ENCODE measurements at places on chromosomes 6 and 20.

- no peak for DNase-seq
These were observed 8.4 kb upstream of the ZBTB24 start for GRCh38 chr6:109491207-109491938.

DNA sequence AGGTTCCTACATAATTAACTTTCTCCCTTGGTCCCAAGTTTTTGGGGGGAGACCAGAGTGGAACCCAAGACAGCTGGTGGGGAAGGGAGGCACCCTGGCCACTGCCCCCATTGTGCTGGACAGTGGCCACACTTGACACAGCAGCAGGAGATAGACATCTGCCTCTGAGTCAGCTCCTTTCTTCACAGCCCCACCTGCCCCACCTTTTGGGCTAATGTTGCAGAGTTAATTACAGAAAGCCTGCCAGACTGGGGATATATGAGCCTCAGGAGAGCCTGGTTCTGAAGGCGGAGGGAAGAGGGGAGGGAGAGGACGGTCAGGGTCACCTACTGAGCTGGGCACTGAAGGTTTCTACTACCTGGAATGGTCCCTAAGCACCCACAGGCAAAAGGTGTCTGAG, 50.6 kb downstream of the MAFB start:
- no peak for DNase-seq

DNA sequence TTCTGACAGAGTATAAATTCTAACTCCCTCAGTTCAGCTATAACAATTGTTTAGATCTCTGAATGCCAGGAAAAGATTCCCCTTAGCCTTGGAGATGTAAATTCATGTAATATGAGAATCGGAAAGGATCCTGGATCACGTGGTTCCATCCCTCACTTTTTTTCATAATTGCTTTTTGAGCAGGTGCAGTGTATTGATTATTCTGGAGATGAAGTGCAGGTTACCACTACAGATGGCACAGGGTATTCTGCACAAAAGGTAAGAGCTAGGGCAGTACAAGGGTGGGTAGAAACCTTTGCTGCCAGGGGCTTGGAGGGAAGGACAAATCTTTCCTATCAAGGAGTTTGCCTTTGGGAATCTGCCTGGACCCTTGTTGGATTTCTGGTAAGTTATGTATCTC, 52.7 kb downstream of the KDM1B start:
- no peak for DNase-seq

DNA sequence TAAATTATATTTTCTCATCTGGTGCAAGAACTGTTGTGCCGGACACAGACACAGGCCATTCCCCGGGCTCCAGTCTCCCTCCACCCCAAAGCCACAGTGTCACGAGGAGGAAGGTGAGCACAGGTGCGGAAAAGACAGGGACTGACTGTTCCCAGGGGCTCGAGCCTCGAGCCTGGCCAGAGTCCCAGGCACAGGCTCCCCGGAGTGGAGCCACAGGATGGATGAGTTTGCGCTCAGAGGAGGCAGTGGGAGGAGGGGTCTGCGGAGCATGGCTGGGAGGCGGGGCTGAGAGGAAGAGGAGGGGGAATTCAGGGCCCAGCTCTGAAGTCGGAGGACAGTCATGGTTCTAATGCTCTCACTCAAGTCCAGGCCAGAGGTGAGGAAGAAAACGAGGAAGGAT, 284.8 kb downstream of the SMOC2 start:
- no peak for DNase-seq

DNA sequence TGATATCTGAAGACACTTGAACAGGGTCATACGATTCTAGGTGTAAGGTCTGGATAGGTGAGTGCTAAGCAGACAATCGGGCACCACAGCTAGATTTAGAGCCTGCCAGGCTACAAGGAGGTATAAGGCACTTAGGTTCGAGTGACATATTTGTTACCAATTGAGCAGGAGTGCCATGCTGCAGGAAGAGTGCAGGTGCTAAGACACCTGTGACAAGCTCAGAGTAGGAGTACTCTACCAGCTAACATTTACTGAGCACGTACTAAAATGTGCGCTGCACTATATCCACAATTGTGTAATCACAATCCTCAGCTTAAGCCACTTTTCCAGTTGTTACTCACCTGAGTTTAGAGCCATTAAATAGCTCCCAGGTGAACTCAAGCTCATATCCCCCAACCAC, 227.8 kb upstream of the MOCS1 start:
- no peak for DNase-seq

DNA sequence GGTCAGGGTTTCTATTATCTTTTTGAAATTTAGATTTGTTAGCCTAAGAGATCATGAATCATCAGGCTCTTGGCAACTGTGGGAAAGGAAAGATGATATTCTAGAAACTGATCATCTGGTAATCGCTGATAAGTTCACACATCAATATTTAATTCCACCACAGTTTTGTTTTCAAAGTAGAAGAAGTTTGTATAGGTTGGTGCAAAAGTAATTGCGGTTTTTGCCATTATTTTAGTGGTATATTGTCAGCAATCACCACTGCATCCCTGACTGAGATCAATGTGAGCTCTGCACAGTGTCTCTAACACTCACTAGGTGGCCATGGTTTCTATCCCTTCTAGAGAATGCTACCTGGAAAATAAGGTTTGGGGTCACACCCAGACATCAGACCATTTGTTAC, 17.0 kb upstream of the PXDC1 start:
- no peak for DNase-seq

DNA sequence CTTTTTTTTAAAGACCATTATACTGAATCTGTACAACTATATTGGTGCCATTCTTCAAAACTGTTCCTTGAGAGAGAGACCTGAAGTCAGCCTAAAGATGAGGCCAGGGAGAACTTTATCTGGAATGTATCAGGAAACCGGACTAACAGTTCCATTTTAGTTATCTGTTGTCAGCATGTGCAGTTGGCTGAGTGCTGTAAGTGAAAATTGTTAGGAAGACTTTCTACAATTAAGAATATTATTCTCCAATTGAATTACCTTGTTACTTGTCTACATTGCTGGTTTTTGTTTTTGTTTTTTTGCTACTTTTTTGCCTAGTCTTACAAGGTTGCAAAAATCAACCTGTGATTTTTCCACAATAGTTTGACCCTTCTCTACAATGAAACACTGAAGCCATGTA, 7.5 kb downstream of the CEP57L1 start:
- no peak for DNase-seq

DNA sequence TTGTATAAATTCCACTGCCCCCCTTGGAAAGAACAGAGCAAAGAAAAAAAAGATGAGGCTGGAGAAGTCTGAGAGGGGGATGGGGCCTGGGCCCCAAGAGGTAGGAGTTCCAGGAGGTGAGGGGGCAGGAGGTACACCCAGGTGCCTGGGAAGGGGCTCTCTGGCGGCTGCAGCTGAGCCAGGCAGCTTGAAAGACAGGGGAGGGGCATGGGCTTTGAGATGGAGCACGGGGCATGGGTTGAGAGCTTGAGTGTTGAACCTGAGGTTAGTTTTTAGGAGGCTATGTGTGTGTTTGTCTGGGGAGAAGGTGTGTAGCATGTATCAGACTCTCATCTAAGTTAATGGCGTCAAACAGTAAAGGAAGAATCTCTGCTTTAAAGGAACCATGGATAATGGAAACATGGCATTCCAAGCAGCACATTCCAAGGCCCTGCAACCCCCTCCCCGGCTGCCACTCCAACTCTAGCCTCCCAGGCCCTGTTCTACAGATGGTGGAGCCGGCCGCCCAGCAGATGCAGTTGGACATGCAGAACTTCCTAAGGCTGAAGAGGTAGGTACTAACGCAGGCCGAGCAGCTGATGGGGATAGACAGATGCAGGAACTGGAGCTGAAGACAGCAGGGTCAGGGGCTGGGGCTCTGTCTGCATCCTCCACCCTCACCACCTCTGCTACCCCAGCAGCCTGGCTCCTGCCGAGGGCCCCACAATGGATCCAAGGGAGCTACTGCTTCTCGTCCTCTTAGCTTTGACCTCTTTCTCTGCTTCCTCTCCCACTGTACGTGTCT, 42.1 kb downstream of the MDFI start:
- no peak for DNase-seq

GRCh38 chr20:51628533-51629398, 86.2 kb upstream of the NFATC2 start:
- no peak for DNase-seq

DNA sequence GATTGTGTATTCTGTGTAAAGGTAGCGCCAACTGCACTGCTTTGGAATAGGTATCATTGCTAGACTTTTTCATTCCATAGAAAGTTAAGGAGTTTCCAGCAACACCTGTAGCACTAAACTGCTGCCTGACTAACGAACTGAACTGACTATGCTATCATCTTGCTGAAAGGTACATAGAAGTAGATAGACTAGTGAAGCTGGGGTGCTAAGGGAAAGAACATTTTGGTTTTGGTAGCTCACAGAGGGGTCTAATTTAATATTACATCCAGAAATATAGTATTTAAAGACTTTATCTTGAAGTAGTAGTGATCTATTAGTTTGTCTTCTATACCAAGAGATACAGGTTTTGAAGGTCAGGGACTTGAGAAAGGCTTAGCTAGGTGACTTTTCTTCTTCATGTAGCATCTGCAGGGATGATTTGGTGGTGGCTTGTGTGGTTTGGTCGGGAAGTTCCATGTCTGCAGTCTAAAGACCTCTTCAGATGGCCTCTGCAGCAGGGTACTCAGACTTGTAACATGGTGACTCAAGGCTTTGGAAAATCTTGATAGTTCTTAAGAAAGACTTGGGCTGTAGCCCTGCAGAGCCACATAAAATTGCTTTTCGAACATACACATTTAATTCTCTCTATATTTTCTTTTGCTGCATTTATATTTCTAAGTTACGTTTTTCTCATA, 10.2 kb downstream of the SENP6 start:
- DNase-seq: peak; percentile 49

DNA sequence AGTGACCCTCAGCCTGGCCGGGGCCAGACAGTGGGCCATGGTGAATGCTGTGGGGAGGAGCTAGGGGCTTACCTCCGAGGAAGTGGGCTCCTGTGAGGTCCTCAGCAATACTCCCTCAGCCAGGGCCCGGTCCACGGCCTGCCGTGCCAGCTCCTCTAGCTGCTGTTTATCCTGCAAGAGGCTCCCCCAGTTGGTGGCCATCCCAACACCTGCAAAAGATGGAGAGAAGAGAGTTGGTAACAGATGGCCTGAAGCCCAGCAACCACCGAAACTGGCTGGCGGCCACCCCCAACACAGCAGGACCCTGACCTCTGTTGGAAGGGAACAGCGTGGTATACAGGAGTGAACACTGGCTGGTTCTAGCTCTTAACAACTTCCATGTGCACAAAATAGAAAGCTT, 4.0 kb downstream of the GSS start:
- no peak for DNase-seq

DNA sequence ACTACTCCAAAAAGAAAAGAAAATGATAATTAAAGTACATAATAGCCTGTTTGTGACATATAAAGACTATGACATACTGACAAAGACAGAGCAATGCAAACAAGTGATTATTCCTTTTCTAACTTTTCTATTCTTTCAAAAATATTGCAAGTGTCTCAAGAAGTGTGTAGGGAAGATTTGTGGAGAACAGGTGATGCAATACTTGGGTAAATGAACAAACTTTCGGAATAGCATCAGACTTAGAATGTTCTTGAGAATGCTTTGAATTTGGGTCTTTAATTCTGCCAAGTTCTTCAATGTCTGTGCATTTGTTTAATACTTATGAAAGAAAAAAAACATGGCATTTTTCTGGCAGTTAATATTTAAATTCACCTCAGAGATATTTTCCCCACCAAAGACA, 40.0 kb upstream of the TRDN start:
- DNase-seq: no peak

DNA sequence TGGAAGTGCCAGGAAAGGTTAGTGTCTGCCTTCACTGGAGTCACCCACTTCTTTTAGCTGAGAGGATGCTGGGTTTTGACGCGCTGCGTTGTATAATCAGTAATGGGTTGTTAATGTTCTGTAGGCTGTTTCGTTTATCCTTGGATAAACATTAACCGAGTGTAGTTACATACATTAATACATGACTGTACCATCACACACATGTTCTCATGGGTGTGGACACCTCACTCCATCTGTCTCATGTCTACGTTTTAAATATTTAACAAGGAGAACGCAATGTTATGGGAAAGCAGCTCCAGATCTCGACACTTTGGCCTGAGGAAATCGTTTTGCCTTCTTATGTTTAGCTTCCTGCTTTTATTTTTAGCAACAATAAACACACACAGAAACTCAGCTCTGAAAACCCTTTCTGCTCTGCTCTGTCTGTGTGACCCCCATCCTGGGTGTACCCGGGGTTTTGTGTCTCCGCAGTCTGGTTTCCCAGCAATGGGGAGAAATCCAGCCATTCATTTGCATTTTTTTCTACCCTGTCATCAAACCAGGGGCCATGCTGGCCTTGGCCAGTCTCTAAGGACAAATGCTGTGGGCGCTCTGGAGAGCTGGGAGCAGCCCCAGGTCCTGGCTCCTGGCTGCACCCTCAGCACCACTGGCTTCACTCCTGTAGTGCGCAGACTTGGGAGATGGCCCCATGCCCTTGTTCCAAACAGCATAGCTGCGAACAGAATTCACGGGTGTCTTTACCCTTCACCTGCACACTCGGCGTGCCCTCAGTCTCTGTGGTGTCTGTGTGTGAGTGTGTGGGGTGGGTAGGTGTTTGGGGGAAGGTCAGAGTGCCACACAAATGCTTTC, 110.8 kb downstream of the ERMARD start:
- DNase-seq: no peak

DNA sequence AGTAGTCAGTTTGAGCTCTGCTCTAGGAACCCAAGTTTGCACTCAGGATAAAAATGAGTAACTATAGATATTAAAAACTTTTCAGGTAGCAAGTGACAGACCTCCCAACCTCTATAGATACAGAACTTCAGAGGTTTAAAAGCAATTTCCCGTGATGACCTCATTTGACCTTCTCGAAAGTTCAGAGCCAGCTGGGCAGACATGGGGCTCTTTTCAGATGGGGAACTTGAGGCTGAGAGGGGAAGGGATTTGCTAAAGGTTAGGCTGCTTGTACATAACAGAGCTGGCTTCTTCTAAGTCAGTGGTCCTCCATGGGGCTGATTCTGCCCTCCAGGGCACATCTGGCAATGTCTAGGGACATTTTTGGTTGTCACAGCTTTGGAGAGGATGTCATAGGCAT, 58.8 kb upstream of the ZNF831 start:
- DNase-seq: no peak

- no peak for DNase-seq
These were observed 35.9 kb upstream of the IRAK1BP1 start for GRCh38 chr6:78831492-78831891.

DNA sequence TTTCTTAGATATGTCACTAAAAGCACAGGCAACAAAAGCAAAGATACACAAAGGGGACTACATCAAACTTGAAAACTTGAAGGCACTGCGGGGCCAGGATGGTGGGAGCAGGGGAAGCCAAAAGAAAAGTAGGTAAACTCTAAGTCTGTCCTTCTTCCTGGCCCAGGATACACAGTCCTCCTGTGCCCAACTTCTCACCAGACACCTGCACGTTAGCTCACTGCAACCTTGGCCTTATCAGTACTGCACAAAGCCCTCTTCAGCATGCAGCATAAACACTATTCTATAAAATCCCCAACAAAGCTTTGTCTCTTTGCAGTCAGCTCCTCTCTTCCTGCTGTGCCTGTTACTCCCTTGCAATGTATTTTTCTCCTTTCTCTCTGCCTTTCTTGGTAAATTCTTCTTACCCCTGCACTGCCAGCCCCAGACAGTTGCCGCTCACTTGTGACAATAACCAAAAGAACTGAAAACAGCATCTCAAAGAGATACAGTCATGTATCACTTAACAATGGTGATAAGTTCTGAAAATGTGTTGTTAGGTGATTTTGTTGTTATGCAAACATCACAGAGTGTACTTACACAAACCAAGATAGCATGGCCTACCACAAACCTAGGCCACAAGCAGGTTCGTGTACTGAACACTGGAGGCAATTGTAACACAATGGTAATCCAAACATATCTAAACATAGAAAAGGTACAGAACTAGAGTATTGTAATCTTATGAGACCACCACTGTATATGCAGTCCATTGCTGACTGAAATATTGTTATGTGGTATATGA, 51.2 kb downstream of the NINL start:
- DNase-seq: no peak
